Stimulated activated CD4-positive, alpha-beta T cell treated with anti-CD3 and anti-CD28 coated beads, Interleukin-15, amount 100 ng/mL, for 1 hour (primary cell): ENCODE measurements at places on chromosomes 5 and 9.

- DNase-seq = no peak
Measured at GRCh38 chr9:76528642-76529190, 69.7 kb downstream of the GCNT1 start.

DNA sequence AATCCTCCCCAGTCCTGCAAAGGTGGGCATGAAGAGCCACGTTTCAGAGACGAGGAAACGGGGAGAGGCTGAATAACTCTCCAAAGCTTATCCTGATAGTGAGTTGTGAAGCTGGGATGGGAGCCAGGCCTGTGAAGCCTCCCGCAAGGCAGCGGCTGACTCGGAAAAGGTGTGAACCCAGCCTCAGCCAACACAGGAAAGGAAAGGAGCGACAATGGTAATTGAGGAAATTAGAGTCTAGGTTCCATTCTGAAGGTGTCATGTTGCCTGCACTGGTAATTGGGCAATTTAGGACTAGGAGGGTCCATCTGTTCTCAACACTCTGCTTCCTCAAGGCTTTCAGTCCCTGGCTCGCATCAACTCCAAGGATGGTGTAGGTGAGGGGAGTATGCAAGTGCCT lies 83.4 kb downstream of the LIFR start:
- DNase-seq = no peak

DNA sequence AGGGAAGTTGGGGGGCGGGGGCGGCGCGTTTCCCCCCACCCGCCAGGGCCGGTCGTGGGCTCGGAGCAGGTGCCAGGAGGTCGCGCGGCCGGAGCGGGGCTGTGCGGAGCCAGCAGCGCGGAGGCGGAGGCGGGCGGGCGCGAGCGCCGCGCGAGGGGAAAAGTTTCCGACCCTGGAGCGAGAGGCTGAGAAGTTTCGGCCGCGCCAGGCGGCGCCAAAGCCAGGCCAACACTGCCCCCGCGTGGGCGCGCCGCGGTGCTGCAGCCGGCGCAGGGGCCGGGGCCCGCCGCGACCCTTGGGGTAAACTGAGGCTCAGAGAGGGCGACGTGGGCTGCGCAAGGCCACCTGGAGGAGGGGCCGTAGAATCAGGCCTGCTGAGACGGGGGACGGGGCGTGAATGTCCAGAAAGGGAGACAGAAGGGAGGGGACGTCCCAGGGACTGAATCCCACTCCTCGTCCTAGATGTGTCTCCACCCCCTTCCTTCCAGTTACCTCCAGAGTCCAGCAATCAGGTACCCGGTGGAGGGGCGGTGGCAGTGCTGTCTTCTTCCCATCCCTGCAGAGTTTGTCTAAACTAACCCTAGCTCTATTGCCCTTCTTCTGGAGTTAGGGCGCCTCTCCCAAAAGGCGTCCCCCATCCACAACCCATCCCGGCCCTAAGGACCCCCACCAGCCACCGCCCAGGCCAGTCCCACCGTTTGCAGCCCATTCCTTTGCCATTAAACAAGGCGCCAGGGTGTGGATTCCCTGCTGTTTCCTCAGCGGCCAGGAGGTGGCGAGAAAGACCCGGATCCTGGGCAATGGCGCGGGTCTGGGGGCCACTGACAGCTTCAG lies 10.2 kb downstream of the C9orf50 start:
- peak; percentile 58 for DNase-seq

GRCh38 chr9:77531400-77531799 lies 116.7 kb downstream of the GNA14 start:
- no peak for DNase-seq

DNA sequence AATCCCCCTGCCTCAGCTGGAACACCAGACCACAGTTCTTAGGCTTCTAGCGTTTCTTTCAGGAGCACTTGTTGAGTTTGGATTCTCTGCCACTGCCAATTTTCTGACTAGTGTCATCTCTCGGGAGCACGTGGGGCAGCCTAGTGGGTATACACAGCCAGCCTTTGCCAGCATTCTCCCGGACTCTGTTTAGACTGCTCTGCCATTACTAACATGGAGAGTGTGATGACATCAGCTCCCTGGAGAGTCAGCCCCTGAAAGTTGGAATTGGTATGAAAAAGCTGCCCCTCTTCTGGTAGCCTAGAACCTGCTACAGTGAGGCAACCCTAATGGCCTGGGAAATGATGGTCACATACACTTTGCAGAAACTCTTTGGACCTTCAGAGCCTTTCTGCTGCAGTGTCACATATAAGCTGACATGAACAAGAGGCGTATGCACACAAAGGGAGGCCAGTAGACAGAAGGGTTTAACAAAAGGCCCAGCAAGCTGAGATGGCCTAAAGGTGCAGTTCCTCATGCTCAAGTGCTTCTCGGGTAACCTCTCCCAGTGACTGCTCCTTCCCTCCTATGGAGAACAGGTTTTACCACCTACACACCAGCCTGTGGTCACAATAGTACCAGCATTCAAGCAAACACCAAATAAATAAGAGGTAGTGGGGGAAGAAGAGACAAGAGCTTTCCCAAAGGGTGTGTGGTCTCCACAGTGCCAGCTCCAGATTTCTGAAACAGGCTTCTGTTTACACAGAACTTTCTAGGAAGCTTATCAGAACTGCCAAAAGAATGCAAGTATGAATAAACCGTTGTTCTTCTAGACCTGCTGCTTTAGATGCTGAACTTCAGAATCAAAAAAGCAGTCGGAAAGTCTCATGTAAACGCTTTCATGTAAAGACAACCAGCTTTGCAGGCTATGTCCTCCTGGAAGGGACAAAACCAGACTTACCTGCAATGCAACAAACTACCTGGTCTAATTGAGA lies 16.5 kb downstream of the SPACA9 start:
- no peak for DNase-seq

DNA sequence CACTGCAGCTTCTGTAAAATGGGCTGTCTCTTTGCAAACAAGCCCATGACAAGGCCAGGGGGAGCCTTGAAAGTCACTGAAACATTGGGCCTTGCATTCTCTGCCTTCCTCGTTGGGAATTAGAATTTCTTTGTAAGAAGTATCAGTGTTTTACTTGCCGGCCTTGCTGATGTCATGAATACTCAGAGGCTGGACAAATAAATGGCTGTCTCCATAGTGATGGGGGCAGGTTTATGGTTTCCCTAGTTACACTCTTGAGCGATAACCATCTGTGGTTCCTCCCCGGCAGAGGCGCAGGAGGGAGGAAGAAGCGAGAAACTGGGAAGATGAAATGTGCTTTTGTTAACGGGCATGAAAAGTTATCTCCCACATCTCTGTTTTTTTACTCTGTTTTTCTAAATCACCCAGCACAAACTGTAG lies 272.7 kb upstream of the PANK3 start:
- no peak for DNase-seq

DNA sequence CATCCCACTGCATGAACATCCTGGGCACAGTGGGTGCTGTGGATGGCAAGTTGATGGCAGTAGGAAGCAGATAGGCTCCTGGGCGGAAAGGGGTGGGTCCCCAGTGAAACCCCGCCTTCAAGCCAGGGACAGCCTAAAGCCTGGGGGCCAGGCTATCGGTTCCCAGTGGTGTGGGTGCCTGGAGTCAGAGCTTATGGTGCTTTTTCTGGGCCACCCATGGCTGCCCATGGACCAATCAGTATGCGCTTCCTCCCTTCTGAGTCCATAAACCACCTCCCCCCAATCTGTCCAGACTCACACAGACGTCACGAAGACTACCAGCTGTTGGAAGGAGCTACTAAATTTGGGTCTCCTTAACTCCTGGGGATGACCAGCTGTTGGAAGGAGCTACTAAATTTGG lies 17.5 kb upstream of the ECPAS start:
- no peak for DNase-seq

GRCh38 chr5:1930880-1931603 lies 48.3 kb upstream of the IRX4 start:
- no peak for DNase-seq

DNA sequence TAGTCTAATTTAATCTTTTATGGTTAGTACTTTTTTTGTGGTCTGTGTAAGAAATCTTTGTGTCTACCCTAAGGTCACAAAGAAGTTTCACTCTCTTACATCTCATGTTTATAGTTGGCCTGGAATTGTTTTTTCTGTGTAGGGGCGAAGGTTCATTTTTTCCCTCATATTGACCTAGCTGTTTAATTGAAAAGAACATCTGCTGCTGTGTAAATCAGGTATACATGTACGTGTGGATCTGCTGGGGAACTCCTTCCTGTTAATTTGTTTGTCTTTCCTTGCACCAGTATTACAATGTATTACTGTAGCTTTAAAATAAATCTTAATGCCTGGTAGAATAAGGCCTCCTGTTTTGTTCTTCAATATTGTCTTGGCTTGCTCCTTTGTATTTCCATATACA lies 37.8 kb downstream of the EXOSC2 start:
- DNase-seq = no peak

DNA sequence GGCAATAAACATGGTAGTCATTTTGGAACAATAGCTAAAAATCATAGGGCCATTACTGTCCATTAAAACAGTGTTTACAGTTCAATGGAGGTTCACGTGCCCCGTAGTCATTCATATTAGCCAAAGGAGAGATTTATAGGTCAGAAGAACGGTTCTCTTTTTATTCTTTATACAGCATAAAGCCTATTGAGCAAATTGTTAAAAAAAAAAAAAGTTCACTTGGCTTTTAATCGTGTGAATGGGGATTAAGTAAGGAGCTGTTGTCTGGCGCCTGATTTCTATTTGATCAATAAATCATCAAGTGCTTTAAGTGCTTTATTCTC lies 69.1 kb upstream of the TBCA start:
- no peak for DNase-seq

DNA sequence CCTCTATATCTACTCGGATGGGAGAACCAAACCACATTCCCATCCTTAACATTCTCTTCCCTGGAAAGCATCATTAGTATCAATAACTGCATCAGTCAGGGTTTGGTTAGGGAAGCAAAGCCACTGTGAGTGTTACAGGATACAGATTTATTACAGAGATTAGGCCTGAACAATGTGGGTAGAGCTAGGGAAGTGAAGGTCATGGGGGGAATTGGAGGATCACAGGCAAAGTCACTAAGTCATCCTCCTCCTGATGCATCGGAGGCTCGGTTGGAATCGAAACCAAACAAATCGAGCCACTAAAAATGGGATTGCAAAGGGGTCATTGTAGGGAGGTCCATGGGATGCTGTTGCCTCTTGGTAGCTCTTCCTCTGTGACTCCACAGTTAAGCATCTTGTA lies 61.8 kb upstream of the ZBTB43 start:
- DNase-seq = no peak

GRCh38 chr5:5490774-5491347 lies 68.4 kb downstream of the ICE1 start:
- no peak for DNase-seq

DNA sequence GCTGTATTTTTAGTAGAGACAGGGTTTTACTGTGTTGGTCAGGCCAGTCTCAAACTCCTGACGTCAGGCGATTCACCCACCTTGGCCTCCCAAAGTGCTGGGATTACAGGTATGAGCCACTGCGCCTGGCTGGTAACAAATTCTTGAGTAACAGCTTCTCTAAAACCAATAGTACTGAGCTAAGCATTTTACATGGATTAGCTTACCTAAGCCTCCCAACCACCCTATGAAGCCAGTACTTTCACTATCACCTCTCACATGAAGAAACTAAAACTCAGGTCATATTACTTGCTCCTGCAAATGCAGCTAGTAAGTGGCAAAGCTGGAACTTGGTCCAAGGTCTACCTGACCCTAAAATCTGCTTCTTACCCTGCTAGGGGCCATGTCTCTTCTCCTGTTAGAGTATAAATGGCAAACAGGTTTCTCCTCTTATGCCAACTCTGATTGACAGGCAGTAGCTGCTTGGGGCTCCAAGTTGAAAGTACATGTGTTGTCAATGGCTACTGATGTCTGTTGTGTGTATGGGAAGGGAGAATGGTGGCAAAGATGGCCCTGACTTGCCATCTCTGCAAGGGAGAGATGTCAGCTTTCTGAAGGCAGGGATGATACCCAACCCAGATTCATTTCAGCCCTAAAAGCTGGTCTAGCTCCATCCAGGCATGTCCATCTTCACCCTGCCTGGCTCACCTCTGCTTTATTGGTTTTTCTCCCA lies 4.0 kb downstream of the PHF19 start:
- DNase-seq = no peak

- no peak for DNase-seq
Measured at GRCh38 chr9:108703429-108703828, 152.4 kb downstream of the ACTL7B start.

DNA sequence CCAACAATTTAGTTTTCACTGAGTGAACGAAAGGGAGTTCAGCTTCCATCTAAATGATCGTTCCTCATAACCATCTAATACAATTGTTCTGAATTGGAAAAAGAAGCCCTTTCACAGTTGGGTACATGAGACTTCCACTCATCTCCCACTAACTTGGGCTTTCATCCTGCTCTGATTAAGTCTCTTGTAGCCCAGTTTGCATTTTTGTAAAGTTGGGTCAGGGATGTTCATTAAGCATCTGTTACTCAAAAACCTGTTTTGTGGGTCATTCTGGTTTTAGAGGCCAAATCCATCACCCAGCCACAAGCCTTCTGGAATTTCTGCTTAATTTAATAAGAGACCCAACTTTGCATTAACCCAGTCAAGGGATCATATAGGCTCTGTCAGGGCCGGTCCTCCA lies 385.3 kb downstream of the BNC2 start:
- no peak for DNase-seq

- no peak for DNase-seq
Measured at GRCh38 chr5:126872561-126873354, 95.8 kb downstream of the LMNB1 start.

GRCh38 chr9:97880336-97880735 lies 27.3 kb downstream of the FOXE1 start:
- no peak for DNase-seq

DNA sequence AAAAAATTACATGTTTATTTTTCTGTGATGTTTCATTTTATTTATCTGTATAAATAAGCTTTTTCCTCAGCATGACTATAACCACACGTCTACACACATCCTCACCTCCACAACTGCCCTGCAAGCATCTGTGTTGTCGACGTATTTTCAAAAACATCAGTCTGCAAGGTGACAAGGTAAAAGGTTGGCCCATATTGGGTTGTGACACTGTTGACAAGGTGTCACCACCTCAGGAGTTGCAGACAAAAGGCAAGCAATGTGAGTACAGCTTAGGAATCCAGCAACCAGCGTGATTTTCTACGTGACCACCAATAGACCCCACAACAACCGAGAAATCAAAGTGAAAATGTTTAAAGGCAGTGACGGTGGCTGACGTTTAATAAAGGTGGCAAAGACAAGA lies 187.6 kb downstream of the PARP8 start:
- DNase-seq = no peak

DNA sequence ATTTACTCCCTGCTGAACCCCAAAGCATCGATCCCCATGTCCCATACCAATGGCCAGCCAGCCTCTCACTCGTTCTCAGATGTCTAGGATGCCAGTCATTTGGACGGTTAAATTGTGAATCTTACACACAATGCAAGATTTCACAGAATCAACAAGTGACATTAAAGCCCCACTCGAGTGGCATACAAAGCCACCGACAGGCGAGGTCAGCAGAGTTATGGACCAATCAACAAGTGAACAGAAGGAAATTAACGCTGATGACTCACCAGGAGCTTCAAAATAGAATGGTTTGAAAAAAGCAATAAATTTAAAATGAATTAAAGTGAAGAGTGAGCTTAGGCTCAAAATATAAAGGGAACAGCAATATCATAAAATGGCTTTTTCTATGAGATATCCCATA lies 8.2 kb upstream of the RUFY1 start:
- DNase-seq = no peak
